ENCODE measurements at places on chromosomes 2 and 18.
A peak's percentile ranks its signal among the peaks of the same experiment; 100 is the strongest.

- DNase-seq, result no peak
Measured at GRCh38 chr2:60465736-60466135, 87.7 kb downstream of the BCL11A start.

- no peak for DNase-seq
Measured at GRCh38 chr2:162074928-162075688, 1.1 kb upstream of the DPP4 start.

DNA sequence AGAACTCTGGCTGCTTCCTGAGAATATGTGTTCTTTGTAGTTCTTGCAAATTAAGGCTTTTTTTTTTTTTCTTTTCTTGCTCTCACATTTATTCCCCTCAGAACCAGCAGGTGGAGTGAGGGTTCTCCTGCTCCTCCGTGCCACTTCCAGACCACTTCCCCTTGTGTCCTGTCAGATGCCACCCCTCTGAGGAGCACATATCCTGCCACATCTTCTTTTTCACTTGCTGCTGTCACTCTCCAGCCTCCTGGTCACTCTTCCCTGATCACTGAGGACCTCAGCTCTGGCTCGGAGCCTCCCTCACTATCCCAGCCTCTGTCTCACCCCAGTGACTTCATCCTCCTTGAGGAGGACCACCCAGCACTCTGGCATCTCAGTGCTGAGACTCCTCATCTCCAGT lies 100.5 kb downstream of the TACR1 start:
- DNase-seq, result no peak

GRCh38 chr18:75456199-75456631 lies 28.7 kb upstream of the SMIM21 start:
- no peak for DNase-seq

- peak; percentile 41 for DNase-seq
Measured at GRCh38 chr18:11849841-11850634, 1.2 kb upstream of the CHMP1B start.

DNA sequence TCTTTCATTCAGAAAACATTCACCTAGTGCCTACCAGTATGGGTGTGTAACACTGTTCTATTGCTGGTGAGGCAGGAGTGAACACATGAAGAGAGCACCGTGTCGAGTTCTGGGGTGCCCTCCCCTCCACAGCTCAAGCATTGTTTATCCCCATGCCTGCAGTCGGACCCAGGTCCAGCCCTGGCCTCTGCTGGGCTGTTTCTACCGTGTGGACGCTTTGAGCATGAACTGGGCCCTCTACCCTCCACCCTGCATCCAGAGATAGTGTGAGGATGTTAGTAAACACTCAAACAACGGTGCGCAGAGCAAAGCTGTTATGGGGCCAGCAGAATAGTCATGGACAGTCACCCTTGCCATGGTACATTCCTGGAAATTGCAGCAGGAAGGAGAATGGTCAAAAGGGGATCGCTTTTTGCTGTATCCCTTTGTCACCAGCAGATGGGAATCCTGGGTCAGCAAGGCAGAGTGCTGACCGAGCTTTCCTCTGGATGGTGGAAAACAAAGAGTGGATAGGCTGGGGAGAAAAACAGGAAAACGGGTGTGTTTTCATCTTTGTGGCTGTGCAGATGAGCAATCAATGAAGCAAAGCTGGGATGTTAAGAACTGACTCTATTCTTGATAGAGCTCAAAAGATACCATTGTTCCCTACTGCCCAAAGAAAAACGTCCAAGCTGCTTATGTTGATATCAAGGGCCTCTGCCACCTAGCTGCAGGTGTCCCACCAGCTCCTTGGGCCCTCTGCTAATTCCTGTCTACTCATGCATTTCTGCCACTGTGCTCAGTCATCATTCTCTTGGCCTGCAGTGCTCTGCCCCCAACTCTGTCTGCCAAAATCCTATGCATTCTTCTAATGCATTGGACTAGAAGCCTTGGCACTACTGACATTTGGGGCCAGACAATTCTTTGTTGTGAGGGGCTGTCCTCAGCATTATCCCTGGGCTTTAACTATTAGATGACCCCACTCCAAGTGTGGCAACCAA lies 38.7 kb downstream of the REEP1 start:
- no peak for DNase-seq

DNA sequence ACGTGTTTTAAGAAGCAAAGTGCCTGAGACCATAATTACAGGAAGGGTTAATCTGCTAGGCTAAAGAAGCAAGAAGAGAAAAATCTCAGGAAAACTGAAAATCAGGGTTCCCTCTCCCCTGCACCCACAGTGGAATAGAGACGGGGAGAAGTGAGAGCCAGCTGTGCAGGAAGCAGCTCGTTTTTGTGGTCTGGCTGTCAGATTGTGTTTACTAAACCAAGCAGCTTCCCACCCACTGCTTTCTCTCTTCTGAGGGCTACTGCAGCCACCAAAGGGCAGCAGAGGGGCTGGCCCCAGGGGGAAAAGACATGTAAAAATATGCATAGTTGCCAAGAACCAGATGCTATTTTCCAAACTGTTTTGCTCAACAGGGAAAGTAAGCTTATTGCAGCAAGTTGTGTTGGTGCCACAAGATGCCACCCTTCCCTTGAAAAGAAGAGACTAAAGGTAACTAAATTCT lies 72.6 kb upstream of the THUMPD2 start:
- DNase-seq, result no peak

DNA sequence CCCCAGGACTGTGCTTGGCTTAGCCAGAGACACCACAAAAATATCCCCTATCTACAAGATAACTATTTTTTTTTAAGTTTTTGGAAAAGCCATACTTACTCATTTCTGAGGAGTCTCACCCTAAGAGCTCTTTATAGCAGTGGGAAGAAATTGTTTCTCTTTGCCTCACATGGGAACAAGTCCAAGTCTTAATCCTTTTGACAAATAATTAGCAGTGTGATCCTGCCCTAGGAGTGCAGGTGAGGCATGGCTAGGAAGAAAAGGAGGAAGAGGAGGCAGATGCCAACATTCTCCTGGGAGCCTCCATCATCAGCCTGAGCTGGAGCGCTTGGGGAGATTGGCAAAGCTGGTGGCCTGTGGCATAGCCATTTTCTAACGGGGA lies 115.6 kb downstream of the STPG4 start:
- no peak for DNase-seq

GRCh38 chr2:28227498-28227897 lies 165.2 kb upstream of the FOSL2 start:
- DNase-seq, result no peak

DNA sequence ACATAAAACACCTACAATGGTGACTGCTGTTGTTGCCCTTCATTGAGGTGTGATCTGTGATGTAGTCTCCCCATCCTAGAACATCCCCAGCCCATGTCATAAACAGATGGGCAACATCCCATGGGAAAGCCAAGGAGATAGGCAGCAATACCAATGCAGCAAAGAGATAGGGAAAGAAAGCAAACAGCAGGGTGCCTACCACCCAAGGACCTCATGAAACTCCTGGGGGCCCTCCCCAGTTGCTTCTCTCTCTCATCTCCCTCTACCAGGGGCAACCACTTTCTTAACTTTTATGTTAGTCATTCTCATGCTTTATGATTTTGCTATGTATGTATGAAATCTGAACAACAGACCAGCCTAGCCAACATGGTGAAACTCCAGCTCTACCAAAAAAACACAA lies 8.1 kb upstream of the ITPRIPL1 start:
- no peak for DNase-seq

- DNase-seq, result no peak
Measured at GRCh38 chr2:174656676-174657176, 59.1 kb upstream of the WIPF1 start.

GRCh38 chr2:68662466-68662865 lies 19.1 kb downstream of the PROKR1 start:
- DNase-seq, result no peak

DNA sequence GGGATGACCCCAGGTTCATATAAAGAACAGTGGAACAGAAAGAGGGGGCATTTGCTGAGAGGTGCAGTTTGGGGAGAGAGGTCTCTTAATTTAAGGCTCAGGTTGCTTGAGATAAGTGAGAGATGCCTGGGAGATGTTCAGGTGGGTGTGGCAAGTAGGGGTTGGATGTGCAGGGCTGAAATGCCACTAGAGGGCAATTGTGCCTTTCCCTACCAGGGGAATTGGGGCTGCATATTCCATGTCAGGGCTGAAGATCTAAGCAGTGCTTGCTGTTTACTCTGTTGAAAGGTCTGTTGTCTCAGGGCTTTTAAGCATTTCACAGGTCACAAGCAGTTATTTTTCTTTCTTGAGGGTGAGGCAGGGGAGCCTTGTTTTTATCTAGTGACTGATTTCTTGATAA lies 7.8 kb downstream of the CCDC85A start:
- no peak for DNase-seq

GRCh38 chr2:43228756-43229659 lies 2.6 kb upstream of the ZFP36L2 start:
- DNase-seq, result no peak

- no peak for DNase-seq
Measured at GRCh38 chr2:63661076-63661475, 72.3 kb downstream of the MDH1 start.

DNA sequence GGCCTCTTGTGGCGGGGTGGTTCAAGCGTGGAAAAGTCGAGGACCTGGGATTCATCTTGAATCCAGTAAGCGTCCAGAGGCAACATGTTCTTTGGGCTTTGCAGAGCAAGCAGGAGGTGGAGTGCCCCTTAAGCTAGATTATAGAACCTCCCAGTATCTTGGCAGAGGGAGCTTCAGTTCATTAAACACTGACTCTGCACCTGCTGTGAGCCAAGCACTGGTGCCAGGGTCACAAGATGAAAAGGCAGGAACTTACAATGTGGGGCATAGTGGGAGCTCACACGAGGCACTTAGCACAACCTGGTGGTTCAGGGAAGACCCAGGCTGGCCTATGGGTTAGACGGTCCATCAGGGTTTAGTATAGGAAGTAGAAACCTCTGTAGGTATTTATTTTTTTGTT lies 7.4 kb upstream of the FZD5 start:
- DNase-seq, result no peak

GRCh38 chr18:56314396-56314795 lies 324.0 kb downstream of the TXNL1 start:
- DNase-seq, result no peak

GRCh38 chr2:240906141-240906910 lies at the start of gene CROCC2:
TSS of gene CROCC2 (plus strand) at chr2:240906336. CDS start at chr2:240906514, 178 bp downstream.
- no peak for DNase-seq

DNA sequence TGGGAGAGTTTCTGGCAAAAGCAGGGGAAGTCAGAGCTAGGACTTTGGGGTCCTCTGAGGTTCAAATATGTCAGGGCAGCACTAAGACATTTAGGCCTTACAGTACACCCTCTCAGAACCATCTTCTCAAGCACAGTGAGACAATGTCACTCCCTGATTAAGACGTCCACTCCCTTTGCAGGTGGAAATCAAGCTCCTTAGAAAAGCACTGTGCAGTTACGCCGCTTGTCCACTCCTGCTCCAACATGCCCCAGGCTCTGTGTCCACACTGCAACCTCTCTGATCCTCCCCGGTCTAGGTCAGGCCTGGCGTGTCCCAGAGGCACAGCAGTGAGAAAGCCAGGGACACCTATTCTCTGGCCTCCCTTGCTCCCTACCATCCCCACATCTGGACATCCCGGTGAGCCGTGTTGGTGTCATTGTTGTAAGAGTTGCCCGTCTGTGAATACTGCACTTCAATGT lies 528.6 kb upstream of the ID2 start:
- no peak for DNase-seq

GRCh38 chr18:47756364-47757016 lies 174.0 kb downstream of the SMAD2 start:
- no peak for DNase-seq

- DNase-seq, result no peak
Measured at GRCh38 chr2:233919938-233920337, 2.8 kb downstream of the TRPM8 start.

DNA sequence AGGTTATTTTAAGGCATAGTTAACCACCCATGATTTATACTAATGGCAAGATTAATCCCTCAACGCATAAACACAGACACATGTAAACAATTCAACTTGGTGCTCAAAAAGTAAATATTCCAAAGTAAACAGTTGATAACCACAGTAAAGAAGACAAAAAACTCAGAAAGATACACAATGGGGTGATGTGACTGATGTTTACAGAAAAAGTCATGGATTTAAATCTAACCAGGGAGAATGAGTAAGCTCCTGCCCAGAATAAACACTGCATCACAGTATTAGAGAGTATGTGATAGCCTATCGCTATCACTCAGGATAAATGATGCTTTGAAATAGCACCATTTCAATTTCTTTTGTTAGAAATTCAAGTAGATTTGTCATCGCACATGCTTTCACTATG lies 49.3 kb downstream of the HIBCH start:
- no peak for DNase-seq

- DNase-seq, result no peak
Measured at GRCh38 chr2:234500394-234501006, 3.6 kb upstream of the ARL4C start.

GRCh38 chr2:127560201-127560930 lies 24.9 kb downstream of the MYO7B start:
- no peak for DNase-seq

GRCh38 chr2:84924173-84925106 lies 19.0 kb downstream of the TMSB10 start:
- DNase-seq, result no peak

DNA sequence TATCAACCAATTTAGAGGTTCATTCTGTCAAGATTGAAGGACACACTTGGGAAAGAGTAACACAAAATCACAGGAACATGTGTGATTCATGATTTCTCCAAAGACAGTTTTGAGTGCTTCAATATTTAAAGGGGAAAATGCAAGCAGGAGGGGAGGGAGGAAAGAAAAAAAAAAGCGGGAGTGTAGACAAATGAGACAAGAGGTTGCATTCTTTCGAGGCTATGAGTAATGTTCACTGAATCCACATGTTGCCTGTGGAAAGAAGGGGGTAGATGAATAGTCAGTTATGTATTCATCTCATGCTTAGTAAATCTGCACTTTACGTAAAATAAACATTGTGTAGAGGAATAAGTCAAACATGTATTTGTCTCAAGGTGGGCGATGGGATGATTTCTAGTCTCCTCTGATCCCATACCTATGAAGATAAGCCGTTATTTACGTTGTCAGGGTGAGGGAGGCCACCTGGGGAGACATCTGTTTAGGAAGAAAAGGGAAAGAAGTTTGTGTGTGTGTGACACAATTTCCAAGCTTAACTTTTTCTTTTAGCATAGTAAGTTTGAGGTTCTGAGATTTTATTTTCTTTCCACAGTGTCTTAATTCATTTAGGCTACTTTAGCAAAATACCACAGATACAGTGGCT lies 211.0 kb upstream of the ZC3H15 start:
- DNase-seq, result no peak

- no peak for DNase-seq
Measured at GRCh38 chr2:156083763-156084493, 248.6 kb downstream of the NR4A2 start.

DNA sequence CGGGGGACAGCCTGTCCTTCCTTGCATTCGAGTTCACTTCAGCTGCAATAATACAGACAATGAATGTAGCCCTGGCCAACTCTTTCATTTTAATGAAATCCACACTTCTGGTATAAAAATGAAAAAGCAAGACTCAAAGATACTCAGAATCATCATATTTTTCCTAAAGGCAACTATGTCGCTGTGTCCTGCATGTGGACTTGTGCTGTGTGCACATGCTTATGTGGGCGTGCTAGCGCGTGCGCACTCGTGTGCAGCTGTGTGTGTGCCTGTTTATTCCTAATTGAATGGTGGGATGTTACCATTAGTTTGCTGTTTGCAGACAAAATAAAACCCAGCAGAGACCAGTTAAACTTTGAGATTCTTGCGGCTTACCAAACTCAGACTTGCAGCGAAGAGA lies 49.6 kb downstream of the SMIM21 start:
- DNase-seq, result no peak
